ENCODE measurements at places on chromosomes 2 and 18.

- DNase-seq = no peak
Observed at GRCh38 chr2:34808426-34808825, 1209.3 kb upstream of the FAM98A start.

DNA sequence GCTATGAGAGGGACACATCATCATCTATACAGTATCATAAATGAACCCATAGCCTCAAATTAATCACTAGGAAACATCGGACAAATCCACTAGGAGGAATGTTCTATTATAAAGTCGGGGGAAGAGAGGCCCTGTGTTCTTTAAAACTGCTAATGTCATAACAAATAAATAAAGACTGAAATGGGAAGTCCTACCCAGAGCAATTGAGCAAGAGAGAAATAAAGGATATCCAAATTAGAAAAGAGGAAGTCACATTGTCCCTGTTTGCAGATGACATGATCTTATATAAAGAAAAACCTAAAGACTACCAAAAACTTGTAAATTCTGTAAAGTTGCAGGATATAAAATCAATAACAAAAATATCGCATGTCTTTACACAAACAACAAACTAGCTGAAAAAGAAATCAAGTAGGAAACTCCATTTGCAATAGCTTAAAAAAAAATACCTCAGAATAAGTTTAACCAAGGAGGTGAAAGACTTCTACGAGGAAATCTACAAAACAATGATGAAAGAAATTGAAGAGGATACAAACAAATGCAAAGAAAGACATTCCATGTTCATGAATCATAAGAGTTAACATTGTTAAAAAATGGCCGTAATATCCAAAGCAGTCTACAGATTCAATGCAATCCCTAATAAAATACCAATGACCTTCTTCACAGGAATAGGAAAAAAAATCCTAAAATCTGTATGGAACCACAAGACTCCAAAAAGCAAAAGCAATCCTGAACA, 30.6 kb downstream of the RTN4 start:
- no peak for DNase-seq

- DNase-seq = no peak
Observed at GRCh38 chr2:198004173-198004572, 199.8 kb downstream of the PLCL1 start.

DNA sequence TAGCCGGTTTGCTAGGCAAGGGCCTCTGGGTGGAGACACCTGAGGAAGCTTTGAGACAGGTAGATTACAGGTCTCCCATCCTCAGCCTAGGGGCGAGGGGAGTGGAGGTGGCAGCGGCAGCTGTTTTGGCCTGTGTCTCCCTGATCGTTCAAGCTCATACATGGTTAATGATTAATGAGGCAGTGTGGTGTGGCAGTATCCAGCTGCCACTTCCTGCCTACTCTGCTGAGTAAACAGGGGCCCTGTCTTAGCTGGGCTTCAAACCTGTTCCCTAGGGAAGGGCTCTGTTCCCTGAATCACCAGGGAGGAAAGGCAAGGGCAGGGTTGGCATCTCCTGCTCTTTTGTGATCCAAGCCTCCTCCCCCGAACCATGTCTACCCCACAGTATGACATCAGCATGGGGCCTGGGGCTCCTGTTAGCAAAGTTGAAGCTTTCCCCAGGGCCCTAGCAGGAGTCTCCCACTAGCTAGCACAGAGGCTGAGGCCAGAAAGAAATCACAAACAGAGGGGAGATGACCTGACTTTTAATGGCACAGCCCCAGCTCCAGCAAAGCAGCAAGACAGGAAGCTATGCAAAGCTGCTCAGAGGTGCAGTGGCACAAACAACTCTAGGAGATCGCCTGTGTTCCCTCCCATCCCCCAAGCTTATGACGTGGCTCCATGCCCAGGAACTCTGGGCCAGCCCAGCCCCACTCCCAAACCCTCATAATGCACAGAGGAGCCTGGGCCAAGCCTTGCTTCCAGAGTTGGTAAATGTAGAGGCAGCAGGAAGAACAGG, 3.7 kb upstream of the TUBA4B start:
- no peak for DNase-seq

GRCh38 chr2:204108330-204108751, 171.8 kb downstream of the ICOS start:
- DNase-seq = no peak

DNA sequence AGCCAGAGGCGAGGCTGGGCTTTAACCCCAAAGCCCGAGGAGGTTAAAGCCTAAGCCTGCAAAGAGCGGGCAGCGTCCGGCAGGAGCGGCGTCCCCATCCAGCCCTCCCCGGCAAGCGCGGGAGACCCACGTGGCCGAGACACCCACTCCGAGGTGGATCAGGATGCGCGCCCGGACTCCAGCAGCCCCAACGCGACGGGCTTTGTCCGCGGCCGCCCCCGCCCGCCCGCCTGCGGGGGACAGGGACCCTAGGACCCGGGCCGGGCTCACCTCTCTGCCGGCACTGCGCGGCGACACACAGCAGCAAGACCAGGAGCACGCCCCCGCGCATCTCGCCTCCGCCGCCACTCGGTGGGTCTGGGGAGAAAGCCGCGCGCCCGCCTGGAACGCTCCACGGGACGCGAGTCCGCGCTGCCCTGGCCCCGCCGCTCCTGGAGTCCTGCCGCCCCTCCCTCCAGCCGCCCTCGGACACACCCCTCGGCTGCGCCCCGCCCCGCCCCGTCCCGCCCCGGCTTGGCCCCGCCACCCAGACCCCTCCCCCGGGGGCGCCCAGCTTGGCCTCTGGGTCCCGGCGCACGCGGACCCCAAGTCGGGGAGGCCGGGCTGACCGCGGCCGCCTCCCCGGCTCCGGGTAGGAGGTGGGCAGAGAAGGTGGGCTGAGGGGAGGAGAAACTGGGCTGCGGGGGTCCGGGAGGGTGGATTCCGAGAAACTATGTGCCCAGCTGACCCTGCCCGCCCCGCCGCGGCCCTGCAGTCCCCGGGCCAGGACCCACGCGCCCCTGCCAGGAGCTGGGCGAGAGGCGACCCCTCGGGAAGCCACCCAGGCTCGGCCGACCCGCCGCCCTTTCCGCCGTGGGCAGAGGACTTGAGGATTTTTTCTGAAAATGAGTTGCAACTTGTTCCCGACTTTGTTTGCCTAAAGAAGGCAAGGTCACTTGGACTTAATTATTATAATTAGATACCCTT, at the start of gene LAMA1:
TSS of gene LAMA1 (minus strand) at position 408 of the 966 bp plus-strand sequence. CDS start at position 331, 77 bp downstream.
- no peak for DNase-seq

GRCh38 chr18:8117006-8117371, 492.2 kb upstream of the RAB12 start:
- no peak for DNase-seq

DNA sequence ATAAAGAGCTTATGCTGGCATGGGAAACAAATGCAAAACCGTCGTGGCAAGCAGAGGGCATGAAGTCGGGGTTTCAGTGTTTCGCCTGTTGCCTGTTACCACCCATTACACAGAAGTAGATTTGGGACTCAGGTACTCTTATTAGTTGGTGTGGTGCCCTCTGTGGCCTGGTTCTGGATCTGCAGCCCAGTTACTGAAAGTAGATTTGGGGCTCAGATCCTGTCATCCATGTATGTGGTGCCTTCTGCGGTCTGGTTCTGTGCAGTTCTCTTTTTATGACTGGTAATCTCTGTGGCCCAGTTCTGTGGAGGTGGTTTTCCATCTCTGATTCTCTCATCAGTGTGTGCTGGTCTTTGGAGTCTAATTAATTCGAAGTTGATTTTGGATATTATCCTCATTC, 45.2 kb downstream of the ADNP2 start:
- no peak for DNase-seq

GRCh38 chr2:72134408-72134996, 13.2 kb downstream of the CYP26B1 start:
- DNase-seq = no peak

GRCh38 chr18:23183411-23184150, 48.3 kb downstream of the CABLES1 start:
- no peak for DNase-seq

DNA sequence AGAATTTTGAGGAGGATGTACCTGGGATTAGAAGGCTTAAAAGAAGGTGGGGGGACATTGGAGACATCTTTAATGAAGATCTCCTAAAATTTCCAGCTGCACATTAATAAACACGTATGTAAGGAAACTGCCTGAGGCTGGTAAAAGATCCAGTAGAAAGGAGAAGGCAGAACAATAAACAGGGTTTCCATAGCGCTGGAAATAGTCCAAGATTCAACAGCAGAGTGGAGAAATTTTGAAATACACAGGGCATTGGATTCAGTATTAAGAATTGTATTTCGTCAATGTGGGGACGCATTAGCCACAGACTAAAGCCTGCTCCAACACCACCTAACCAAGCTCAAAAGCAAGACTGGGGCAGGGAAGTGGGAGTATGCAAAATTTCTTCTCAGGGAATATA, 606.9 kb upstream of the NRXN1 start:
- DNase-seq = no peak

GRCh38 chr2:28721601-28722191, 29.9 kb upstream of the PPP1CB start:
- no peak for DNase-seq

DNA sequence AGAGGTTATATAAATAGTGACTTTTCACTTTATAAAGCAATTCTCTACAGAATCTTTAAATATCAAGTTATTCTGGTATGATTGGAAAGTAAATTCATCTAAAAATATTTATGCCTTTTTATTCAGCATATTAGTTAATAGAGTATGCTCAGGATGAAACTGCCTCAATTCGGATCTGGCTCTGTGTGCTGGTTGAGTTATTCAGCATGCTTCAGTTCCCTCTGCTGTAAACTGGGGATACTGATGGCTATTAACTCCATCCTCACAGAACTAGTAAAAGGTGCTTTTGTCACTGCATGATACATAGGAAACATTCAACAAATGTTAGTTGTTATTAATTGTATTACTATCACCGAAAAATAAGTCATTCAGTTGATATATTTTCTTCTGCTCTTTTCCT, 250.3 kb downstream of the NRXN1 start:
- DNase-seq = no peak

DNA sequence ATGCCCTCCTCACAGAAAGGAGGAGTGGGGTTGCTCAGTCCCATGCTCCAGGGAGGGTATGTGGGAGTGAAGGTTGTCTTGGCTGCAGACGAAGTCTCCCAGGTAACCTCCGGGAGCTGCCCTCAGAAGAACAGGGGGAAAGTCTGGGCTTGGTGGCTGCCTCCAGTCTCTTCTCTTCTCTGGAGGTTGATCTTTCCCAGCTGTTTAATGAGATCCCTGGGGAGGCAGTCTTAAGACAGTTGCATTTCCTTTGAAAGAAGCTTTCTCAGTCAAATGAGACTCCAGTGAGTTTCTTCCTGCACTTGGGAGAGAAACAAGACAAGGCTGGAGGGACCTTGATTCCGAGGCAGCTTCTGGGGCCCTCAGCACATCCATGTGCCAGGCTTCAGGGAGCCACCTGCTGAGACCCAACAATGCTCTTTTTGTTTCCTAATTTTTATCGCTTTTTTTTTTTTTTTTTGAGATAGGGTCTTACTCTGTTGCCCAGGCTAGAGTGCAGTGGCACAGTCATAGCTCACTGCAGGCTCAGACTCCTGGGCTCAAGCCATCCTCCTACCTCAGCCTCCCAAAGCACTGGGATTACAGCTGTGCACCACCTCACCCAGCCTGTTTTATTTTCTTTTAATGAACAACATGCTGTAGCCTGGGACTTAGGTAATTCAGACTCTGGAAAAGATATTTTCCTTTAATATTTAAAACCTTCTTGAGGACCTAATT, 71.7 kb upstream of the TPO start:
- no peak for DNase-seq

DNA sequence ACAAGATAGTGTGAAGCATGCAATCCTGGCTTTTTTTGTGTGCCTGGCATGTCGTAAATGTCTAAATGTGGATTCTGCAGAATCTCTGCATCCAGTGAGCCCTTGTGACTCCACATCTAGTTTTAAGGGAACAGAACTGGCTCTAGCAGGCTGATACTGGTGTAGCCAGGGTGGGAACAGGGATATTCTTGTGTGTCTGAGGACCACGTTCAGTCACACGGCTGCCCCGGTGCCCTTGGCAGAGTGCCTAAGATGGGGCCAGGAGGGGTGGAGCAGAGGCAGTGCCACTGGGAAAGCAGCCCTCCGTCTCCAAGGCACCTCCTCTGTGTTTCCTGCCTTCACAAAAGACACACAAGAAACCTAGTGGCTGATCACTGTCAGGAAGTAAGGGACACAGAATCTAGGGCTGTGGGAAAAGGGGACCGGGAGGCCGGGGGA, 91.5 kb upstream of the PARD3B start:
- no peak for DNase-seq

DNA sequence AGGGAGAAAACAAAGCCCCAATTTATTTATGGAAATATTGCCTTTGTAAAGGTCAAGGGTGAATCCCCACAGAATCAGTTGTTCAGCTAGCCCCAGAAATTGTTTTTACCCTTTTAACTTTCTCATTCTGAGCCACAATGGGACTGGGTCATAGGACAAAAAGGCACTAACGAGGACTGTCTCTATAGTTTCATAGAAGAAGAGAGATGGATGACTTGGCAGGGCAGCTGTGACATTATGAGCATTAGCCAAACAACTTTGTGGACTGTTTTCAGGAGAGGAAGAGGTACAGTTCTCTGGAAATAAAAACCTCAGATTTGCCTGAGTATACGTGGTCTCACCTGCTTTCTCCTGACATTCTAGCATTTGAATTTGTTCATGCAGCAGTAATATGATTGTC, 1155.8 kb upstream of the CHAC2 start:
- no peak for DNase-seq

GRCh38 chr18:10723496-10723895, 197.7 kb downstream of the NAPG start:
- no peak for DNase-seq

DNA sequence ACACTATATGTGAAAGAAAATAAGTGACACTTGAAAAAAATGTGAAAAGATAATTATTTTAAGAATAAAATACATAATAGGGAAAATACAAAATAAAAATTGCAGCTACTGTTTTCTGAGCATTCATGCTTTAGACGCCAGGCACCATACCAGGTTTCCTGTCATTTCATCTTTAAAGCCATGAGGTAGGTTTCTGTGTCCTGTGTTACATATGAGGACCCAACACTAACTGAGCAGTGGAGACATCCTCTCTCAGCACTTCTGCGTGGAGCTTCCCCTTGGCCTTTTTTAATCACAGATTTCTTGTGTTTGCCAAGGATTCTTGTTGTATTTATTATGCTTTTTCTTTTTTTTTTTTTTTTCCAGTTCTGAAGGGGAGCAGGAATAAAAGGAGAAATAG, 117.3 kb downstream of the FAM117B start:
- no peak for DNase-seq

- no peak for DNase-seq
Observed at GRCh38 chr2:11521775-11522174, 12.1 kb upstream of the GREB1 start.

GRCh38 chr2:131105156-131105949, at the start of gene PLEKHB2:
PLEKHB2 (plus strand) TSS chr2:131105336; CDS start chr2:131120942, 15,606 bp downstream.
- no peak for DNase-seq

- DNase-seq = no peak
Observed at GRCh38 chr2:199851883-199852282, 891 bp upstream of the FTCDNL1 start.
